Panc1 (cell line): ENCODE measurements at places on chromosomes 12 and 14. TPM values are rescaled to one million over a fixed set of nuclear protein-coding genes. Genes with fewer than 3 reads are reported as not detected.

DNA sequence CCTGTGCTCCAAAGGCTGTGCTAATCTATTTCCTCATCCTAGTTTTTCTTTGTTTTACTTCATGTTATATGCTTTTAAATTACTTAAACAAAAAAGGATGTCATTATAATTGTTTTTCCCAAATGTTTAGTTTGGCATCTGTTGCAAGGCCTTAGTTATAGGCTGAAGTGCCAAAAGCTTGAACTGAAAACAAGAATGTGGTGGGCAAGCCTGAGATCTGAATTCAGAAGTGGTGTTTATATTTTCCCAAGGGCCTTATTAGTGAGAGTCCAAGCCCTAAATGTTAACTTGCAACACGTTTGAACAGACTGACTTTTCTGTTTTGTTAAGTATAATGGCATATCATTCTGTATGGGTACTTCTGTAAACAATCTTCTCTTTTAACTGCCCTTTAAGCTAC is 326.8 kb downstream of the CCDC91 start:
- no peak for DNase-seq

- DNase-seq: no peak
Measured at GRCh38 chr12:124673801-124674617, 106.6 kb upstream of the NCOR2 start.

DNA sequence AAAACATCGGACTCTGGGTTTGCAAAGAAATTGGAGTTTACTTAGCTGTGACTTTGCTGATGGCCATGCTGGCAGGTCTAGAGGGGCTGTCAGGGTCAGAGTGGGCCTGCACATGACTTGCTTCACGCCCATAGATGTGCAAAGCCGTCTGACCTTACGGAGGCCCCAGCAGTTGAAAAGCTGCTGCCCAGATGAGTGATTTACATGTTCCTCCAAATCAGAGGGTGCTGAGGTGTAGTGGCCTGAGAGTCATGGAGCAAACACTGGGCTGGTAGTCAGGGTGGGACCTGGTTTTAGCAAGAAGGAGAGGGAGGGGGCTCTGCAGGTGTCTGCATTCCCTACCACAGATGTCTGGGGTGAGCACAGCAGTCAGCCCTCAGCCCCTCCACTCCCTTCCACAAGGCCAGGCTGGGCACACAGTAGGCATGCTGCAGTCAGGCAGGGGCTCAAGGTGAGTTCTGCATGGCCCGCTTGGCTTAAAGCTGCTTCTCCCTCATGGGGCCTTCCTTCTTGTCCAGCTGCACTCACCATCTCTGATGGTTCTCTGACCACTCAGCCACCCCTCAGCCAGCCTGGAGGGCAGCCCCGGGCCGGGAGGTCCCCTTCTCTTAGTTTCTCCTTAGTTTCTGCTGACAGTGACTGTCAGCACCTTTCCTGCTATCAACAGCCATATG is 34.2 kb upstream of the EML1 start:
- no peak for DNase-seq

DNA sequence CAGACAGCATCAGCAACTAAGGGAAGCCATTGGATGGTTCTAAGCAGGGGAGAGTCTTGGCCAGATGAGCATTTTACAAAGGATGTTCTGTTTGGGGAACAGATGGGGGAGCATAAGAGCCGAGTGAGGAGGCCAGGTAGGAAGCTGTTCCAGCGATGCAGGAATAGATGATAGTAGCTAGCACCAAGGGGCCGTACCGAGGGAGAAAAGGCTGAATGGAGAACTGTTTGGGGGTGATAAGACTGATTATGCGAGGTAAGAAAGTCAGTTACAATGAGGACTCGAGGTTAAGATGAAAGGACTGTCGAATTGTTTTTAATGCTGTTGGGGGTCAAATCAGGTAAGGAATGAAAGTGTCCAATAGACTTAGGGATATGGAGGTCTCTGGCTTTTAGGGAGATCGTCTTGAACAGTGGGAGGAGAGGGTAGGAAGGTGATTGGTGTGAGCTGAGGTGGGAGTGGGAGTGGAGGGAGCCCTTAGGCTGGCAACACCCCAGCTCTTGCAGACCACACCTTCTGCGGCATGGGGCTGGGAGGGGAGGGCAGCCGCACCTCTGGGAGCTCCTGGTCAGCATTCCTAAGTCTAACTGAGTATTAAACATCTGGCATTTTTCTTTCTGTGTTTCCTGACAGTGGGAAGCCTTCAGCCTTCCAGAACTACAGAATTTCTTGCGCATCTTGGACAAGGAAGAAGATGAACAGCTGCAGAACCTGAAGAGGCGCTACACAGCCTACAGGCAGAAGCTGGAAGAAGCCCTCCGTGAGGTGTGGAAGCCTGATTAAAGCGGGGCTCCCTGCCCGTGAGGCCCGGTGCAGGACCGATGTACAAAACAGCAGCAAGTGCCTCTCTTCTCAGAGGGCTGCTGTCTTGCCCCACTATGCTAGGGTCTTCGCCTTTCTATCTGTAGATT is 64.8 kb downstream of the GNS start:
- no peak for DNase-seq

CLEC4C gene
- not detected for total RNA-seq

RND1 gene
- 0.44 TPM for total RNA-seq

GRCh38 chr12:106956048-106956578 is 406 bp downstream of the TMEM263 start:
- no peak for DNase-seq

DNA sequence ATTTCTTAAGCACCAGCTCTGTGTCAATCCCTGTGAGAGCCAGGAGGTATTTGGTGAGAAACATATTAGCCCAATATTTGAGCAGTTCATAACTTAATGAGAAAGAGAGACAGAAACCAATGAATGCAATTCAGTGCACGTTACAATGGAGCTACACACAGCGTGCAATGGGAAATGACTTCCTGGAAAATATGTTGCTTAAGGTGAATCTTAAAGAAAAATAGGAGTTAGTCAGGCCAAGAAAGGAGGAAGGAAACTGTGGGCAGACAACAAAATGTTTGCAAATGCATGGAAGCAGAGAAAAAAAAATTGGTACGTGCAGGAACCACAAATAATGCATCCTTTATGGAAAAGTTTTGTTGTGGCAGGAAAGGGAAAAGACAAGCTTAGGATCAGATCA is 481.7 kb downstream of the BCAT1 start:
- no peak for DNase-seq

- DNase-seq: no peak
Measured at GRCh38 chr12:64821116-64821630, 3.3 kb upstream of the TBC1D30 start.
